Colonic mucosa (tissue), 4 donors: ENCODE measurements at places on chromosomes 7 and 10. TPM values are rescaled to one million over a fixed set of nuclear protein-coding genes. Genes with fewer than 3 reads are reported as not detected.

GRCh38 chr7:22827563-22827962 lies 4.9 kb upstream of the TOMM7 start:
- peaks cover 4% of the 10 kb centered on the region for H3K27me3 ChIP-seq
- no peaks in the 10 kb centered on the region for H3K4me1 ChIP-seq
- H3K27ac ChIP-seq = no peak overlapping the region
- no peak overlapping the region for H3K4me3 ChIP-seq

HECW1 gene
- total RNA-seq = 0.35 TPM

- H3K27me3 ChIP-seq = no peaks in the 10 kb centered on the region
- no peak overlapping the region for H3K4me3 ChIP-seq
These were observed 689.6 kb downstream of the NRG3 start for GRCh38 chr10:82564353-82565196.

DNA sequence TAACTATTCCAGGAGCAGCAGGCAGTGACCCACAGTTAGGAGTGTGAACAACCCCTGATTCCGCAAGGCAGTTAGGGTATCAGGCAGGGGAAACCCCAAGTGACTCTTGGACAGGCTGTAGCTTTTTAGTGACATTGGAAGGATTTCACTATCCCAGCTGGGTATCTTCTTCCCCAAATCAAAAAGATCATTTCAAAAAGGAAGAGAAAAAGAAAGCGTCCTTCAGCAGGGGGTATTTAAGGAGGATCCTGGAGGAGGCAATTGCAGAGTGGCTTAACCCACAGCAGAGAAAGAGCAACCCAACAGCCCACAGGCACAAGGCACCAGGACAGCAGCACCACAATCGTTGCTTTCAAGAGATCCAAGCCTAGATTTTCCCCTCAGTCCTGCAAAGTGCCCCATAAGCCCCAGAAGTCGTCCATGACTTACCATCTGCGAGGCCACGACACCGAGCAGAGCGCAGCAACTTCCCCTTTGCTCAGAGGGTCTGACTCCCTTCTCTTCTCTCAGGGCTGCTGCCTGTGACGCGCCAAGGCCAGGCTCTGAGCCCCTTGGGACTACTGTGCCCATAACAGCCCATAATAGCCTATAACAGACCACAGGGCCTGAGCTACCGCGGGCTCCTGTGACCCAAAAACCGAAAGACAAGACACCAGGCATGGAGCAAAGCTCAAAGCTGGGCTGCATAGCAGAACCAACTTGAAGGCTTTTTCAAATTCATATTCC lies 19.8 kb downstream of the PIK3AP1 start:
- H3K4me3 ChIP-seq = no peak overlapping the region
- no peaks in the 10 kb centered on the region for H3K27me3 ChIP-seq
- no peak overlapping the region for H3K27ac ChIP-seq
- no peak for DNase-seq
- no peaks in the 10 kb centered on the region for H3K36me3 ChIP-seq
- no peaks in the 10 kb centered on the region for H3K4me1 ChIP-seq

DNA sequence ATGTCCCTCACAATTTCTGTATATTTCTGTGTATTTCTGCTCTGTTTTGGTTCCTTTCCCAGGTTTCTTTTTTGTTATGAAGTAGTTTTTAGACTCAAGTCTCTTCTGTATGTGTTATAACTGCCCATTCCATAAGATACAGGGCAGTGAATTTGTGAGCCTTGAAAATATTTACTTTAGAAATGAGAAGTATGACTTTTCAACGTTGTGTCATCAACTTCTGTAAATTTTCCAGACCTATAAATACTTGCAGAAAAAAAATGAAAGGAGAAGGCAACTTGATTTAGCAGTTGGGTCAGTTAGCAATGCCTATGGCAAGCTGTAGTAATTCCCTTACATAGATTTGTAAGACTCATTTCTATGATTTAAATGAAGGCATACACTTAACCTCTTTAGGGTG lies 11.5 kb downstream of the EGFR start:
- no peak for DNase-seq
- H3K4me3 ChIP-seq = no peak overlapping the region
- H3K4me1 ChIP-seq = no peaks in the 10 kb centered on the region
- no peak overlapping the region for H3K27ac ChIP-seq
- H3K36me3 ChIP-seq = no peaks in the 10 kb centered on the region

C10orf53 gene
- not detected for total RNA-seq

- H3K27me3 ChIP-seq = no peaks in the 10 kb centered on the region
- H3K4me1 ChIP-seq = no peaks in the 10 kb centered on the region
- H3K36me3 ChIP-seq = no peaks in the 10 kb centered on the region
These were observed 68.3 kb downstream of the PRKAG2 start for GRCh38 chr7:151808400-151809145.

DNA sequence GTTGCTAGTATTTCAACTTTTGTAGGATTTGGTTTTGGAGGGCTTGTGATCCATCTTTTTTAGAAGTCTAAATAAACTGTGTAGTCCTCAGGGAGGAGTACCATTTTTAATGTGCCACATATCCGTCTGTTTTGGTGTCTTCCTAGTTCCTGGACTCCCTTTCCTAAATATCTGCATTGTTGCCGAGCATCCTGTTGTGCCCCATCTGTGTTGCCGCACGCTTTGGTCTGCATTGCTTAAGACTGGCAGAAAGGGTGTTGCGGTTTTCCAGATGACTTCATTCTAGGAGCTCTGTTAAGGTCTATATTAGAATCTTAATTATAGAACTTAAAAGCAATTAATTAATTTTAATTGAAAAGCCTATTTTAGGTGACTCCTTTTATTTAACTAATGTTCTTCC lies 49.4 kb downstream of the RBM33 start:
- H3K27me3 ChIP-seq = no peaks in the 10 kb centered on the region
- peaks cover 6% of the 10 kb centered on the region for H3K4me1 ChIP-seq
- no peak overlapping the region for H3K27ac ChIP-seq
- H3K4me3 ChIP-seq = no peak overlapping the region
- H3K36me3 ChIP-seq = no peaks in the 10 kb centered on the region
- DNase-seq = no peak

DNA sequence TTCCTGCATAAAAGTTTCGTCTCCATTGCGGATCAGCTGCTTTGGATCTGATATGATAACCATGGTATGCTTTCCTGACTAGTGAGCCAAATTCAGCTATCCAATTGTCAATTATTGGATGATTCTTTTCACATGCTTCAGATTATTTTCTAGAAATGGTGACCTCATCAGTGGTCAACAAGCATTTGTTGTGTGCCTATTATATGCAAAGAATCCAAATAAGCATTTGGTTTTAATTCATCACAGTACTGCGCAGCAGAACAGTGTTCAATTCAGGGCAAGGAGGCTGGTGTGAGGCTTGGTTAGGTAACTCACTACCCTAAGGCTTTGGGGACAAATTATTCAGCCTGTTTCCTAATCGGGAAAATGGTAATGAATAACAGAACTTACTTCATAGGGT lies 200.5 kb downstream of the SKAP2 start:
- DNase-seq = no peak
- H3K4me1 ChIP-seq = no peaks in the 10 kb centered on the region
- H3K27ac ChIP-seq = no peak overlapping the region
- H3K36me3 ChIP-seq = no peaks in the 10 kb centered on the region

DNA sequence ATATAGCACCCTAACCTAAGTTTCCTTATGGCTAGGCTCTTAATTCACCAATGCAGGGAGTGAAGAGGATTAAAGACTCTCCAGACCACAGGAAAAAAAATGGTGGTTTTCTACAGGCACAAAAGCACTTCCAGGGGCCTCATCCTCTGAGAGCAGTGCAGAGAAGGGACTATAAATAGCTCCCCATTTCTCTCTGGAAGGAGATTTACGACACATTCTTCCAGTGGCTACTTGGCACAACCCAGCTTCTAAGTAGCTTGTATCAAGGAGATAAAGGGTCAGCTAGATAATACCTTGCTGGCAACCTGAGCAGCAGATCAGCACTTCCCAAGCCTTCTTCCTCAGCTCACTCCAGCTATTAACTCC lies 73.5 kb downstream of the CRPPA start:
- H3K4me3 ChIP-seq = no peak overlapping the region
- no peaks in the 10 kb centered on the region for H3K36me3 ChIP-seq
- no peaks in the 10 kb centered on the region for H3K27me3 ChIP-seq
- no peak for DNase-seq

DNA sequence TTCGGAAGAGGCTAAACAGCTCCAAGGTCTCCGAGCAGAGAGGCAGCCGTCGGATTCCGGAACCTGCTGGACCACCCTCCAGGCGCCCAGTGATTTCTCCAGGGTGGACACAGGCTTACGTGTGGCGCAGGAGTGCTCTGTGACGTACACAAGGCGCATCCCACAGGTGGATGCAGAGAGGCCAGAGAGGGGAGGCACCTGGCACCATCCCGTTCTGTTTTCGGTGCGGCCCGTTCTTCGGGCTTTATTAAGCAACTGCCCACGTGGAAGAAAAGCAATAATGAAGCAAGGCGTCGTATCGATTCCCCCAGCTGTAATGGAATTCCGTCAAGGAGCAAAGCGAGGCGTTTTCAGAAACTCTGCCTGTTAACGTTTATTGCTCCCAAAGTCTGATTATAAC lies 163.6 kb downstream of the PTPRN2 start:
- H3K4me1 ChIP-seq = no peaks in the 10 kb centered on the region
- DNase-seq = no peak
- H3K27me3 ChIP-seq = no peaks in the 10 kb centered on the region

DNA sequence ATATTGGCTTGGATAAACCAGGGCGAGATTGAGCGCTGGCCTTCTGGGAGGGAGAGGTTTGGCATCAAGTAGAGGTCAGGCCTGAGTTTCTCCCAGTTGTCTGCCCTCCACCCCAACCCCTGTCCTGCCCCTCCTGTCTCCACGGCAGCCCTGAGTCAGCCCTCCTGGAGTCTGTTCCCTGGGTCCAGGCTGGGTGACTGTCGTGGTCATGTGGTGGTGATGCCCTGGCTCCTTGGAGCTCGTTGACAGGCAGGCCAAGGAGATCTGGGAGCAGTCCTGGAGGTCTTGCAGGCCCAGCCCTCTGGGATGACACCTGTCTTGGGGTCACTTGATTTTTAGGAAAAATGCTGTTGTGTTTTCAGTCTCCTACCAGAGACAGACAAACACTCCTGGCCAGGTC lies 53.6 kb upstream of the PODXL start:
- DNase-seq = no peak
- no peaks in the 10 kb centered on the region for H3K36me3 ChIP-seq
- no peak overlapping the region for H3K4me3 ChIP-seq
- H3K27ac ChIP-seq = no peak overlapping the region
- H3K4me1 ChIP-seq = no peaks in the 10 kb centered on the region

HKDC1 gene
- total RNA-seq = 19.0 TPM

CCDC146 gene
- total RNA-seq = 18.2 TPM

ZYX gene
- 54.9 TPM for total RNA-seq

GRCh38 chr7:1872191-1873069 lies 202.4 kb downstream of the ELFN1 start:
- no peak for DNase-seq
- peaks cover 4% of the 10 kb centered on the region for H3K4me1 ChIP-seq
- H3K27me3 ChIP-seq = no peaks in the 10 kb centered on the region
- no peaks in the 10 kb centered on the region for H3K36me3 ChIP-seq
